ENCODE measurements at places on chromosomes 6 and 20.

GRCh38 chr20:46089417-46090388 is at the start of gene NCOA5:
NCOA5 (minus strand) TSS chr20:46089962; CDS start chr20:46079424, 10,538 bp downstream.
- DNase-seq = peak; percentile 91

GRCh38 chr6:45763281-45763680 is 252.4 kb downstream of the CLIC5 start:
- no peak for DNase-seq

DNA sequence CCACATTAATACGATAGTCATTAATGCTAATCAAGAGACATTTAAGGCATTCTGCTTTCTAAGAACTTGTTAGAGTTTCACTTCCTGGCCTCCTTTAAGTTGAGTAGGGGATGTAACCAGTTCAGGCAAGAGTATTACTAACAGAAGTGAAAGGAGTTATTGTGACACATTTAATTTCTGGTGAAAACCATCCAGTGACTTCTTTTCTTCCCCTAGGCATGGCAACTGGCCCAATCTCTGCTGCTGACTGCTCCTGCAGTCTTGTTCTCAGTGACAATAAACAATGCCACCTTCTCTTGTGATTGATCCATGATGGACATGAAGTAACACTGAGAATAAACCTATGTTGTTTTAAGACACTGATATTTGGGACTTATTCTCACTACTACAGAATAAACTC is 130.9 kb upstream of the DEFB112 start:
- DNase-seq = no peak

DNA sequence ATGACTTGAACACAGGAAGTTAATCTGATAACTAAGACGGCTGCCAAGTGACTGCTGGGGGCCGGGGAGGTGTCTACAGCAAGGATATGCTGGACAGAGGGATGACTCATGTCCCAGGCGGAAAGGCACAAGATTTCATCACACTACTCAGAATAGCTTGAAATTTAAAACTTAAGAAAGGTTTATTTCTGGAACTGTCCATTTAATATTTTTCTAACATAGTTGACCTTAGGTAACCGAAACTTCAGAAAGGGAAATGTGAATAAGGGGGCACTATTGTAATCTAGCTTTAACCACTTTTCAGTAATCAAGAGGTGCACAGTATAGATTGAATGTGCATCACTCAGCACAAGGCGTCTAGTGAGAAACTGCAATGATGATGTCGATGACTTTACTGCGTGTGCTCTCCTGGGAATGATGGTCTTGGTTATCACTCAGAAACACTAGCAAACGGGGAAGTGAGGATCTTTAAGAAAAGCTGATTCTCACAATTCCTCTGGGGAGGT is 171.5 kb downstream of the QKI start:
- peak; percentile 91 for DNase-seq

DNA sequence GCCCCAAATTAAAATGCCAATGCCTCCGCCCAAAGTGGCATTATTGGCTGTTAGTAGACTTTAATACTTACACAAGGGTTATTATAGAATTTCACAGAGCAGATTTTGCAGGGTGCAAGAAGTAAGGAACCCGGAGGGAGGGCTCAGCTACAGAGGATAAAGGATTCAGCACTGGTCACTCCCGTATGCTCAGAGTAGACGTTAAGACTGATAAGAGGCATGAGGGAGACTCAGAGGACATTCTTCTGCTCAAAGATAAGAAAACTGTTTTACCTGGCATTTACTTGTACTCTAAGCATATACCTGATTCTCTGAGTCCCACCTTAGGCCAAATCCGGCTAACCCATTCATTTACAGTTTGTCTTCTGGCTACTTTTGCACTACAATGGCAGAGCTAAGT is 36.5 kb upstream of the OVOL2 start:
- DNase-seq = no peak

GRCh38 chr6:158255275-158255988 is 56.8 kb upstream of the TULP4 start:
- DNase-seq = no peak

DNA sequence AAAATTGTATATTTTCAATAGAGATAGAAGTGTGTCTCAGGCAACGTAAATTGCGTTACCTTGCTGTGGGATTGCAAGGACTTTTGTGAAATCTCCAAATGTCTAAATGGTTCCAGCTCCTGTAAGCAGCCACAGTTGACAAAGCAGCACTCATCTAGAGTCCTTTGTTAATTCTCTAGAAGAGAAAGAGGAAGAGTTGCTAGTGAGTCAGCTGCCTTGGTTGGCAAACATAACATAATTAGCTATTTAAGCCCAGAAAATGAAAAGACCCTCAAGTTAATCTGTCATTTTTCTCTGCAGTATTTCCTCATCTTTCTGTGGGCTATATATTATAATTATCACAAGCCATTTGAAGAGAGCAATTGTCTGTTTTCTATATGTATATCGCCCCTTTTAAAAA is 66.4 kb upstream of the FABP7 start:
- DNase-seq = no peak

DNA sequence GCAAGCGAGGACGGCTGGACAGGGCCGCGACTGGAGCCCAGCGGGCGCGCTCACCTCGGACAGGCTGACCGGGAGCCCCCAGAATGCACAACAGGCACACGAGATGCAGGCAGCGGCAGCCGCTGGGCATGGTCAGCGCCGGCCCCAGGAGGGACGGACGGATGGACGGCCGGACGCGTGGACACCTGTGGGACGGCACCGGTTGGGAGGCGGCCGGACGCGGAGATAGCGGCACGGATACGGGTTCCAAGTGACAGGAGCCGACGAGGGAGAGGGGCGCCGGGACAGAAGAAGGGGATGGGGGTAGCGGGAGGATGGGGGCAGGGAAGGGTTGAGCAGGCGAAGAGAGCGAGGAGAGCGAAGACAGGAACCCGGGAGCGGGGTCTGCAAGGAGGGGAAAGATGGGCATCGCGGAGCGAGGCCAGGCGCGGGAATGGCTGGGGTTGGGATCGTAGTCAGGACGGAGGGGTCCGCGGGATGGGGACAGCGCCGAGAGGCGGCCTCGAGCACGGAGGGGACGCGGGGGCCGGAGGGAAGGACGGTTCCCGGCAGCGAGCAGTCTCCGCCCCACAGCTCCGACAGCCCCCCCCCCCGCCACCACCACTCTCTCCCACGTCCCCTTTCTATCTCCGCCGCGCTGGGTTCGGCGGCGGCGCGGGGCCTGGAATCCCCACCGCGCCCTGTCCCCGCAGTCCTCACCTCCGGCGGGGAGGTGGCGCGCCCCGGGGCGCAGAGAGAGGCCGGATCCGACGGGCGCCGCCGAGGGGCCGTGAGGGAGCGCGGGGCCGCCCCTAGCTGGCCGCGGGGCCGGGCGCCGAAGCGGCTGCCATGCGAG is 435 bp downstream of the DLK2 start:
- peak; percentile 74 for DNase-seq

GRCh38 chr6:158751921-158752320 is 67.2 kb downstream of the EZR start:
- DNase-seq = no peak
